Breast epithelium (tissue), 4 donors: ENCODE measurements at places on chromosomes 1 and 21. TPM values are rescaled to one million over a fixed set of nuclear protein-coding genes. Genes with fewer than 3 reads are reported as not detected.
A peak's percentile ranks its signal among the peaks of the same experiment; 100 is the strongest.

DNA sequence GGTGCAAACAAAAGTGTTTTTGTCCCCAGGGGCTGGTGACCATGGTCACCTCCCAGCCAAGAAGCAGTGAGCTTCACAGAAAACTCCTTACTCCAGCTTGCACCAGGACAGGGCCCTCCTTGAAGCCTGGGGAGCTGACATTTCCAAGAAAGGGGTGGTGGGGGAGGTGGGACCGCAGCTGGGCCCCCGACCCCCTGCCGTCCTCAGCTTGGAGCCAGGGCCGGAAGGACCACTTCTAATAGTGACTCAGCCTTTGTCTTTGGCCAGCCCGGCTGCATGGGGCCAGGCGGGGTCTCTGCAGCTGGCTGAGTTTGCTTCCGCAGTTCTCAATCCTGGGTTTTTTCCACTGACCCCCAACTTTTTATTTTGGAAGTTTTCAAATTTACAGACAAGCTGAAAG lies 136.5 kb upstream of the POU3F1 start:
- no peak overlapping the region for H3K4me3 ChIP-seq
- H3K27me3 ChIP-seq: peaks cover 8% of the 10 kb centered on the region
- no peaks in the 10 kb centered on the region for H3K36me3 ChIP-seq
- H3K27ac ChIP-seq: no peak overlapping the region
- no peaks in the 10 kb centered on the region for H3K4me1 ChIP-seq
- no peak for DNase-seq

GRCh38 chr1:80251591-80251990 lies 1245.1 kb upstream of the ADGRL4 start:
- H3K4me3 ChIP-seq: no peak overlapping the region
- H3K27me3 ChIP-seq: no peaks in the 10 kb centered on the region
- no peaks in the 10 kb centered on the region for H3K36me3 ChIP-seq
- no peak overlapping the region for H3K27ac ChIP-seq
- no peaks in the 10 kb centered on the region for H3K4me1 ChIP-seq
- no peak for DNase-seq

DNA sequence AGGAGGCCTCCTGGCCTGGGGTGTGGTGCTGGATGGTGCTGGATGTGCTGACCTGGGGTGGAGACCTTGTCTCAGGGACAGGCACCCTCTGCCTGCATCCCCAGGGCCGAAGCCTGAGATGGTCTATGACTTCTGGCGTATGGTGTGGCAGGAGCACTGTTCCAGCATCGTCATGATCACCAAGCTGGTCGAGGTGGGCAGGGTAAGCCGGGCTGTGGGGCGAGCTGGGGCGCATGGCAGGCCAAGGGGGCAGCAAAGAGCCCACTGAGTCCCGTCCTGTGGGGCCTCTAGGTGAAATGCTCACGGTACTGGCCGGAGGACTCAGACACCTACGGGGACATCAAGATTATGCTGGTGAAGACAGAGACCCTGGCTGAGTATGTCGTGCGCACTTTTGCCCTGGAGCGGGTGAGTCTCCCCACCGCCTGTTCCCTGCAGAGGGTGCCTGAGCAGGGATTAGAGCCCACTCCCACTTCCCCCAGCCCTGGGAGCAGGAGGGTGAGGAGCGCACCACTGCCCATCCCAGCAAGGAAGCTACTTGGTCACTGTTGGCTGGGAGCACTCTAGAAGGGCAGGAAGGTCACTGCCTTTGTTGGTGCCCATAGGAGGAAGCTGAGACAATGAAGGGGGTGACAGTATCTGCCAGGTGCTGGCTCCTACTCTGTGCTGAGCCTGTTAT lies 75.2 kb downstream of the PTPRU start:
- no peaks in the 10 kb centered on the region for H3K27me3 ChIP-seq
- no peak overlapping the region for H3K27ac ChIP-seq
- H3K36me3 ChIP-seq: peaks cover 14% of the 10 kb centered on the region
- H3K4me1 ChIP-seq: no peaks in the 10 kb centered on the region
- DNase-seq: no peak

DNA sequence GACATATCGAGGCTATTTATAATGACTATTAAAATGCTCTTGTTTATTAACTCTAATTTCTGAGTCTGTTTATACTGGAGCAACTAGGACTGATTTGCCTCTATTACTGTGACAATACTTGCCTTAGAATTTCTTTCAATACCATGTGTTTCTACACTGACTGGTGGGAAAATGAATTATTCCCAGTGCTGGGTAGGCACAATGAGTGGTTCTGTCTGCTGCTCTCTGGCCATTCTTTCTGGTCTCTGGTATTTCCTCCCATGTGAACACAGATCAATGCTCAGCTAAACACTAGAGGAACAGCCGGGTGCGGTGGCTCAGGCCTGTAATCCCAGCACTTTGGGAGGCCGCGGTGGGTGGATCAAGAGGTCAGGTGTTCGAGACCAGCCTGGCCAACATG lies 390.5 kb downstream of the PRDM2 start:
- no peaks in the 10 kb centered on the region for H3K27me3 ChIP-seq
- H3K36me3 ChIP-seq: no peaks in the 10 kb centered on the region
- DNase-seq: no peak
- H3K4me3 ChIP-seq: no peak overlapping the region
- no peak overlapping the region for H3K27ac ChIP-seq

- DNase-seq: no peak
- no peak overlapping the region for H3K27ac ChIP-seq
- no peaks in the 10 kb centered on the region for H3K4me1 ChIP-seq
These were observed 70.8 kb downstream of the JAK1 start for GRCh38 chr1:64895500-64895899.

PLA2G2D gene
- not detected for total RNA-seq

DNA sequence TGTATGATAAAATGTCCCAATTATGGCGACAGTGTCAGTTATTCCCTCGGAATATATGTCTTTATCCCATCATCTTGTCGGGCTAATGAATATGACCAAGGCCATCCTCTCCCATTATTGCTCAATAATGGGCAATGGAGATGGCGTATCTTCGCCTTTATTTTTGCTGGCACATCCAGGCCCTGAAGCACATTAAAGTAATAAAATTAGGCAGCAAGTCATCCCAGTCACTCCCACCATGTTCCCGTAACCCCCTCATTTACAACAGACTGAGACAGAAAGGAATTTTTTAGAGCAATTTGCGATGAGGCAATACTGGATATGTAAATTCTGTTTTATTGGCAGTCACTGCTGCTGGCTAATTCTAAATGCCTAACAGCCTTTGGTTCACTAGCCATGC lies 35.3 kb downstream of the CLIC6 start:
- peak; percentile 35 for DNase-seq
- H3K4me1 ChIP-seq: peaks cover 4% of the 10 kb centered on the region
- peak overlapping the region; percentile 80 for H3K27ac ChIP-seq
- peak overlapping the region; percentile 11 for H3K4me3 ChIP-seq
- H3K36me3 ChIP-seq: no peaks in the 10 kb centered on the region
- H3K27me3 ChIP-seq: no peaks in the 10 kb centered on the region

DNA sequence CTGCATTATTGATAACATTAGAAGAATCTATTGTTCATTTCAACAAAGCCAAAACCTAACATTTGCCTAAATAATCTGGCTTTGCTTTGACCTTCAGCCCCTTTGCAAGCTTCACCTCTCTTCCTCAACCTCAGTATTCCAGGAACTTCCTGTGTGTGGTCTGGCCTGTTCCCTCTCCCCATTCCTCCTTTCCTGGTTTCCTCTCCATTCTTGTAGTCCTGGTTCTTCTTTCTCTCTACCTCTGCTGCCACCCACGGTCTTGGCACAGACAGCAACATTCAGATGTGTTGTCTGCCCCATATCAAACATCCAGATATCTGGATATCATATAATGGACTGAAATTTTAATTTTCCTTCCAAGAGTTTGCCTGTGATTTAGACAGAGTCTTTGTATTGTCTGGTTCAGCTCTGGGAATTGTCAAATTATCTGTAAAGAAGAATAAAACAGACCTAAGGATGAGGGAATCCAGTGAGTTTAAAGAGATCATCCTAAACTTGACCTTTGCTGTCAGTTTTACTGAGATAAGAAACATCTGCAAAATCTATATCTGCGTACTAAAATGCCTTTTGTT lies 148.1 kb upstream of the KCTD3 start:
- no peak overlapping the region for H3K27ac ChIP-seq
- no peaks in the 10 kb centered on the region for H3K4me1 ChIP-seq
- no peak for DNase-seq
- H3K36me3 ChIP-seq: no peaks in the 10 kb centered on the region
- no peak overlapping the region for H3K4me3 ChIP-seq
- no peaks in the 10 kb centered on the region for H3K27me3 ChIP-seq

TP53BP2 gene
- total RNA-seq: 31.4 TPM

CBR3 gene
- 22.1 TPM for total RNA-seq

GRCh38 chr1:157697781-157698569 lies 2.6 kb downstream of the FCRL3 start:
- DNase-seq: no peak
- no peaks in the 10 kb centered on the region for H3K36me3 ChIP-seq
- H3K4me1 ChIP-seq: no peaks in the 10 kb centered on the region
- H3K4me3 ChIP-seq: no peak overlapping the region
- H3K27me3 ChIP-seq: peaks cover 6% of the 10 kb centered on the region
- H3K27ac ChIP-seq: no peak overlapping the region

GUCA2B gene
- total RNA-seq: not detected

DNA sequence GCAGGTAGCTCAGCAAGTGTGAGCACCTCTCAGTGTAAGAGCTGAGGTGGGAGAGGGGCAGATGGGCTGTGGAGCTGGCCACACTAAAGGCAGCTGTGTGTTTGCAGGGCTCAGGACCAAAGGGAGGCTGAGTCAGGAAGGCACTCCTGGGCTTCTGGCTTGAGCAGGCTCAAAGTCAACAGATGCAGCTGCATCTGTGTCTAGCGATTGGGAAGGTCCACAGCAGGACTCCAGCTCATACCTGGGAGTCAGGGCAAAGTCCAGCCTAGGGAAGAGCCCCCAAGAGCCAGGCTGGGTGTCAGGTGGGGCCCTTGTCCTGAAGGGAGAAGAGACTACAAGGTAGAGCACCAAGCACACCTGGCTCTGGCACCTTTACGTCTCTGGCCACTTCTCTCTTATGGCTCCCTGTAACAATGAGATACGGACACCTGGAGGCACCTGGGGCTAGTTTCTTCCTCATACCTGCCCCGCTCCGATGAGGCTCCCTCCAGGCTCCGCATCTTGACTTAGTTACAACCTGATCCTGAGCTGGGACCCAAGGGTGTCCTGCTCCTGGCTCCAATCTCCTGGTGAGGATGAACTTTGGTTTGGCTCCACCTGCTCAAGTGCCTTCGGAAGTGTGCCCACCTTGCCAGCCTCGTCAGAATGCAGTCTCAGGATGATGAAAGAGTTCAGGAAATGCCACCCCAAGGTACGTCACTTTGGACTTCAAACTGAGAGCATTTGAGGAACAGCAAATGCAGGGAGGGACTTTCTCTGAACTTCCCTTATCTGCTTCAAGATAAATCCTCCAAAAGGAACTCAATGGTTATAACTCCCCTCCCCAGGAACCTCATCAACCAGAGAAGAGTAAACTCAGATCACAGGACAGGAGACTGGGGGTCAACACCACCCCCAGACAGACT lies 21.5 kb upstream of the SLC2A1 start:
- DNase-seq: no peak
- no peaks in the 10 kb centered on the region for H3K27me3 ChIP-seq
- no peak overlapping the region for H3K4me3 ChIP-seq
- no peaks in the 10 kb centered on the region for H3K4me1 ChIP-seq
- no peak overlapping the region for H3K27ac ChIP-seq

DNA sequence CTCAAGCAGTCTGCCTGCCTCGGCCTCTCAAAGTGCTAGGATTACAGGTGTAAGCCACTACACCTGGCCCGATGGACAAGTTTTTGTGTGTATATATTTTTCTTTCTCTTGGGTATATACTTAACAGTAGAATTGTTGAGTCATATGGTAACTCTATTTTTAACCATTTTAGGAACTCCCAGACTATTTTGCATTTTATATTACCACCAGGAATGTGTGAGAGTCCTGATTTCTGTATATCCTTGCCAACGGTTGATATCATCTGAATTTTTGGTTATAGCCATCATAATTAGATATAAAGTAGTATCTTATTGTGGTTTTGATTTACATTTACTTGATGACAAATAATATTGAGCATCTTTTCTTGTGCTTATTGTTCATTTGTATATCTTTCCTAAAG lies 20.7 kb downstream of the FNBP1L start:
- H3K4me3 ChIP-seq: no peak overlapping the region
- no peak overlapping the region for H3K27ac ChIP-seq
- no peaks in the 10 kb centered on the region for H3K36me3 ChIP-seq
- no peaks in the 10 kb centered on the region for H3K4me1 ChIP-seq
- DNase-seq: no peak

GRCh38 chr21:43270800-43271301 lies 102.0 kb downstream of the CRYAA start:
- H3K4me1 ChIP-seq: no peaks in the 10 kb centered on the region
- no peak overlapping the region for H3K27ac ChIP-seq
- H3K36me3 ChIP-seq: no peaks in the 10 kb centered on the region

OR2L2 gene
- not detected for total RNA-seq

DNA sequence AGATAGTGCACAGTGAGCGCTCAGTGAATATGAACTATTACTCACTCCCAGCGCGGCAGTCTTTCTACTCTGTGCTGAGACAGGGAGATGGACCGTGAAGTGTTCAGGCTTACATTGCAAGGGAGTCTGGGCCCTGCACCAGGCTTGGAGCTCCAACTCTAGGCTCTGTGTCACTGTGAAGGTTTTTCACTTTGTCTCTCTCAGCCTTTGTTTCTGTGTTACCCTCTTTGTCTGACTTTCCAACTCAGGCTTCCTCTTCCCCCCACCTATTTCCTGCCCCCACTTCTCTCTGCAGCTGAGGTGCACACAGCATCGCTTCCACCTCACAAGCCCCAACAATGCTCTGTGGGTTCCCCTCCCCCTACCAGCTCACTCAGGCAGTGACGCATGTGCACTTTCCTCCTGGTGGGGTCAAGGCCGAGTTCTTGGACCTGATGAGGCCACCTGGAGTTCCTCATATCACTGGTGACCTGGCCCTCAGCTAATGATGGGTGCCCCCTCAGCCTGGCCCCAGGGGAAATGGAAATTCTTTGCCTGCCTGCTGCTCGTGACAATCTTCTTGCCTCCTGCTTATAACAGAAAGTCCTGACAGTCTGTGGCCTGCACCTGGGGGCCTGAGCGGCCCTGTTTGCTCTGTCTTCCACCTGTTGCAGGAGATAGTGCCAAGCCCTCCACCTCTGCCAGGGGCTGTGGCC lies 1.1 kb upstream of the LCK start:
- peaks cover 10% of the 10 kb centered on the region for H3K4me1 ChIP-seq
- H3K36me3 ChIP-seq: no peaks in the 10 kb centered on the region
- no peak overlapping the region for H3K4me3 ChIP-seq

SLC66A1 gene
- total RNA-seq: 13.1 TPM

DNA sequence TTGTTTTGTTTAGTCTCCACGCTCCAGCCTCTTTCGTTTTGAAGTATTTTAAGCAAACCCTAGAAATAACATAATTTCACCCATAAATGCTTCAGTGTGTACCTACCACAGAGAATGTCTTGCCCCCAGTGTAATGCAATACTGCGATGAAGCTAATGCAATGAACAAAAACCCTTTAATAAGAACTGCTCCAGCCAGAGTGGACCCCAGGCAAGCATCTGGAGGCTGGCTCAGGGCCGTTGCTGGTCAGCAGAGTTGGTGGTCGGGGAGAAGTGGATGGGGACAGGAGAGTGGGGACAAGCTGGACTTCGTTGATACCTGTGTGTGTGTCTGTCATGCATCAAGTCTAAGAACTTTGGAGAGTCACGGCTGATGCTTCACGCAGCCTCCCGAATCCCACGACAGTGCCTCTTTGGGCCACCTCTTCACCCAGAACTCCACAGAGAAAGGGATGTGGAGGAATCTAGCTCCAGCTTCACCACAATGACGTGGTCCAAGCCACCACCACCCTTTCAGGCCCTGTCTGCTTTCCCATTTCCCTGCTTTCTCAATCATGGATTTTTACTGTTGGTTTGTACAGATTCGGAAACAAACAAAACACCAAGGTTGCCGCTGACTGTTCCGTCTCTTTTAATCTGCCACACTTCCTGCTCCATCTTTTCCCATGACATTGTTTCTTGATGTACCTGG lies 108.6 kb upstream of the ERRFI1 start:
- DNase-seq: no peak
- H3K27me3 ChIP-seq: no peaks in the 10 kb centered on the region
- no peaks in the 10 kb centered on the region for H3K36me3 ChIP-seq
- no peaks in the 10 kb centered on the region for H3K4me1 ChIP-seq
- H3K27ac ChIP-seq: peak overlapping the region; percentile 39
